Stimulated activated CD8-positive, alpha-beta memory T cell treated with anti-CD3 and anti-CD28 coated beads, Interleukin-12 subunit alpha, Interleukin-12 subunit beta, amount 100 ng/mL, for 4 hours (primary cell): ENCODE measurements at places on chromosomes 1 and 21.

DNA sequence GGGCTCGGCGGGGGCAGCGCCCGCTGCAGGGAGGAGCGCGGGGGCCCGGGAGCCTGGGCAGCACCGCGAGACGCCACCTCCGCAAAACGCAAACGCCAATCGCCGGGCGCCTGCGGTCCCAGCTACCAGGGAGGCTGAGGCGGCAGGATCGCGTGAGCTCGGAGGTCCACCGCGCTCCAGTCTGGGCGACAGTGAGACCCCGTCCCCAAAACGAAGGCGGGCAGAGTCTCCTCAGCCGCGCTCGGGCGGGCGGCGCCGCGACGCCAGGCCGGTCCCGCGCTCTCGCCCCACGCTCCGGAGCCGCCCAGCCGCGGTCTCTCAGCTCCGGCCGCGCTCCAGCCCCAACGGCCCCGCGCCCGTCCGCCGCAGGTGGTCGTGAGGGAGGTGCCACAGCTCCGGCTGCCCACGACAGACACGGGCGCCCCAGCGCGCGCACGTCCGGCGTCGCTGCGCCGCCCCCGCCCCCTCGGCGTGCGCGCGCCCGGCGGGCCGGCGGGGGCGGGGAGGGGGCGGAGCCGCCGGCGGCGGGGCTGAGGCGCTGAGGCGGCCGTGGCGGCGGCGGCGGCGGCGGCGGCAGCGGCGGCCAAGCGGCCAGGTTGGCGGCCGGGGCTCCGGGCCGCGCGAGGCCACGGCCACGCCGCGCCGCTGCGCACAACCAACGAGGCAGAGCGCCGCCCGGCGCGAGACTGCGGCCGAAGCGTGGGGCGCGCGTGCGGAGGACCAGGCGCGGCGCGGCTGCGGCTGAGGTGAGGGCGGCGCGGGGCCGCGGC, at the start of gene ADARB1:
Gene ADARB1, plus strand, starts transcription at position 533 of the 770 bp plus-strand sequence. CDS start 97,077 bp downstream, outside the sequence.
- DNase-seq: peak; percentile 55

DNA sequence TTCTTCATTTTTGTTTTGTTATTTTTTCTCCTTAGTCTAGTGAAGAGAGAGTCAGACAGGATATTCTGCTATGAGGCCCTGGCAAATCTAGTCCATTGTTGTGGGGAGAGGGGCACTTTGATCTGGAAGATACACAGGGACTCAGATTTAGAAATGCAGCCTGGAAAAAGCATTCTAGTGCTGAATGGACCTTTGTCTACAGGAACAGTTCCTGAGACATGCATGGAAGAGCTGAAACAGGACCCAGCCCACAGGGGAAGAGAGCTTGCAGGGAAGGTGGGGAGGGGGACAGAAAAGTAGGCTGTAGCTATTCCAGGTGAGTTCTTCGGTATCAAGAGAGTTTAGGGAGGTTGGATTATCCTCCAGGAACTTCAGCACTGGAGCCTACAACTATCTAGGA, 98.5 kb downstream of the AKT3 start:
- no peak for DNase-seq

GRCh38 chr1:182957902-182958395, 5.0 kb upstream of the SHCBP1L start:
- DNase-seq: no peak

GRCh38 chr1:104132382-104132973, 382.8 kb downstream of the AMY1C start:
- DNase-seq: no peak

DNA sequence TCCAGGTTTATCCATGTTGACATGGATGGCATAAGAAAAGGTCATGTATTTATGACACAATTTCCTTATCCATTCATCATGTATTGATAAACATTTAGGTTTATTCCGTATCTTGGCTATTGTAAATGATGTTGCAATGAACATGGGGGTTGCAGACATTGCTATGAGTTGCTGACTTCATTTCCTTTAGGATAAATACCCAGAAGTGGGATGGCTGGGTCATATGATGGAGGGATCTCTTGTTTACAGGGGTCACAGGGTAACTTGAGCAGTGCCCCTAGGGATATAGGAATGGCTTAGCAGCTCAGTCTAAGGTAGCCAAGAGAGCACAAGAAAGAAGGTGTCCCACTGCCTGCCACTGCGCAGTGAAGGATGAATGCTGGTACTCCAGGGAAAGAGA, 229.6 kb upstream of the COA6 start:
- DNase-seq: no peak

DNA sequence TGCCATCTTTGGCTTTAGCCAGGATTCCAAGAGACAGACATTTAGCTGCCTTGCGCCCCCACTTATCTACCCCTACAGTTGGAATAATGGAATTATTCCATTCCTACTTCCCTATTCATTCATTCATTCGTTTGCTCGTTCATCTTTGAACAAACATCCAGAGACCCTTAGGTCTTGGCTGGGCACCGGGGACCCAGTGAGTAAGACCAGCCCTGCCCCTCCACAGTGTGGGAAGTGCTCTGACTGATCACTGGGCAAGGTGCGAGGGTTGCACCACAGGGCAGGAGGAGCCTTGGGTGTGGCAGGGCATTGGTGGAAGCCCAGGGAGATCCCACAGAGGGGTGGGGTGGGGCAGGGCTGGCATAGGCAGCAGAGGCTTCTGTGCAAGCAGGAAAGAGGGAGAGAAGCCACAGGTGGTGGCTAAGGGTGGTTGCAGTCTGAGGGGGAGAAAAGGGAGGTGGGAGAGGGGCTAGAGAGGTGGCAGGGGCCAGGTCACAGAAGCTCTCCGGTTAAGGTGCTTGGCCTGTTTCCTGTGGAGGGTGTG, 35.0 kb upstream of the TMEM61 start:
- no peak for DNase-seq

GRCh38 chr1:114558544-114558943, 22.9 kb downstream of the BCAS2 start:
- no peak for DNase-seq

DNA sequence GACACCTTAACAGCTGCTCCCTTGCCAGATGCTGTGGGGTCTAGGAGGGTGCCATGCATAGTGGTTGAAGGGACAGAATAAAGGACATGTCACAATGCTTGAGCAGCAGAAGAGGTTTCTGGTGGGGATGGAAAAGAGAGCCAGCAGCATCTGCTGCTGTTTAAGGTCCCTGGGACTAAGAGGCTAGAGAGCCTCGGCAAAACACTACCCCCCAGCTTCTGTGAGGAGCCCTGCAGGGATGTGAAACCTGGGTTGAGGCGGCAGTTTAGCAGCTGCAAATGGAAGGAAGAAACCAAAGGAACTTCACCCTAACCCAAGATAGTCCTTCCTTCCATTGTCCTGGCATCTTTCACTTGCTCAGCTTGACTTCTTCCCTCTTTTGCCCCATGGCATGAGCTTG, 39.4 kb downstream of the PLXNA2 start:
- no peak for DNase-seq

DNA sequence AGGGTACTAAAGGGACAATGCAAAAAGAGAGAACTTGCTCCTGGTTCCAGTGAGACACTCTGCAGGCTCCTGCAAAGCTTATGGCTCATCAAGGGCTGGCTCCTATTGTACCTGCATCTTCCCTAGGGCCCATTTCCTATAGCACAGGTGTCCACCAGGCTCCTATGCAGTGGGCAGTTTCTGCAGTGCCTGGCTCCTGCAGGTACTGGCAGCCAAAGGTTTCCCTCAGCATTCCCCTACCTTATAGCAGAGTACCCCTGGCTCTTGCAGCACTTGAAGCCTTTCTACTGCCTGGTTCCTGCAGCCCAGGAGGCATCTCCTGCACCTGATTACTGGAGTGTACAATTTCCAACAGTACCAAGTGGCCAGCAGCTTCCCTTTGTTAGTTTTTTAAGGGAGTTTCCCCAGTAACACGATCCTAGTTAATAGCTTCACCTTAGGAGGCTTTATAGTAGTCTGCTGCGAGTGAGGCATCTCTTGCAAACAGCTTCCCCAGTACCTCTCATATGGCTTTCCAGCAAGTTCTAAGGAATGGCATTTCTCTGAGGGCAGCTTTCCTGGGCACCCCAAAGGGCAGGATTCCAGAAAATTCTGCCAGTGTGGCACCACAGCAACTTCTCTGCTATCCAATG, 141.7 kb downstream of the DENND1B start:
- DNase-seq: no peak

- no peak for DNase-seq
Measured at GRCh38 chr1:72322910-72323309, 40.6 kb upstream of the NEGR1 start.

GRCh38 chr1:118878661-118879060, 109.5 kb downstream of the TBX15 start:
- no peak for DNase-seq

DNA sequence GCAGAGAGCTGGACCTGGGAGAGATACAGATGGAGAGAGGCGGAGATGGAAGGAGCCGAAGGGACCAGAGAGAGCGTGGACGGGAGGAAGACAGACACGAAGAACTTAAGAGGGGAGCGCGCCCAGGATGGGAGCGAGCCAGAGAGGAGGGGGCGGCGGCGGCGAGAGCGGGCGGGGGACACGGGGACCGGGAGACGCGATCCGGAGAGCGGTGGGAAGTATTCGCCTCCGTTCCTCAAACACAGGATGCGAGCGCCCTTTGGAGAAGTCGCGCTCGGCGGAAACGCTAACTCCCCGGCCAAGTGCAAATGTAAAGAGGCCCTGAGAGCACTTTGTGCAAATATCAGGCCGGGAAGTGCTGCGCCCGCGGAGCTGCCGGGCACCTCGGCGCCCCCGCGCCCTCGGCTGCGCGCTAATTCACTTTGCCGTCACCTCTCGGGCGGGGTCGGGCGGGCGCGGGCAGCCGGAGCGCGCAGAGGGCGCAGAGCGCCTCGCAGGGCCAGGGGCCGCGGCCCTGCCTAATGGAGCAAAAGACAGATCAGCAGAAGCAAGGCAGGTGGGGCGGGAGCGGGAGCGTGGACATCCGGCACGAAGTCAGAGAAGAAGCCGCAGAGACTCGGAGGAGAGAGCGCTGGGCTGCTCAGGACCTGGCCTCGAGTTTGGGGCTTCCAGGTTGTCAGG, 281.2 kb downstream of the RRAGC start:
- no peak for DNase-seq

GRCh38 chr1:42784946-42785693, at the start of gene TMEM269:
Gene TMEM269, plus strand, starts transcription at chr1:42784991. Its CDS starts 4,903 bp downstream, at chr1:42789894.
- DNase-seq: peak; percentile 14

GRCh38 chr21:42843056-42843455, 36.3 kb downstream of the WDR4 start:
- no peak for DNase-seq

DNA sequence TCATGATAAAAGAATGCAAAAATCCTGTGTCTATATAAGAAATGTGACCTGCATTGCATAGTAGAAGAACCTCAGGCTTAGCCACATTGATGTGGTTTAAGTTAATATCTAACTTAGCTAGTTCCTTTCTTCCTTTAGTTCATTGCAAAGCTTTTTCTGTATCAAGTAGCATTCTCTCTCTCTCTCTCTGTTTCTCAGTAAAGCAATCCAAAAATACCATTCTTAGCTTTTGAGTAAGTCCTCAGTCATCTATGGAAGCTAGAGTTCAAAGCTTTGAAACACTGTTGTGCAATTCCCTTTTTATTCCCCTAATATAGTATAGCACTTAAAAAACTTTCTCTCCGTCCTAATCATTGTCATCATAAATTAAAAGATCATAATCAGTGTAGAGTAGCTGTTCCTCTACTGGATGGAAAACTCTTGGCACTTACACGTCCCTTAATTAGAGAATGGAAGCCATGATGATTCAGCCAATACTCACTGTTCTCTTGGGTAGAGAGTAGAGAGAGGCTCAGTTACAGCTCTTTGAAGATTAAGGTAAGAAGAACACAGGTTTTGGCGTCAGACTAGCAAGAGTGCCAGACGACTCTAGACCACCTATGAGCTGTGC, 350.3 kb upstream of the LYPLAL1 start:
- DNase-seq: no peak

DNA sequence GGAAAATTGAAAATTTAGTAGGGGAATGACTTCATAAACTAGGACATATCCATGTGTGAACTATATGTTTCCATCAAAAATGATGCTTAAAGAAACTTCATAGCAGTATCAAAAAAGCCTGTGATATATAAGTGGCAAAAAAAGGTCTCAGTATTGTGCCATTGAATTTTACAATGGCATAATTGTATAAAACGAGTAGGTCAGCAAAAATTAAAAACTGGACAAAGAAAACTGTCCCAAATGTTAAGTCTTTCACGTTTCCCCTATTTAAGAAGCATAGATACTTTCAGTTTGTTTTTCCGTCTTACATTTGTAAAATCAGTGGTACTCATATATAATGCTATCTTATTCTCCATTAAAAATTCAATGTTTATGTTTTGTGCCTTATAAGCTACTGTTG, 43.2 kb downstream of the LRRC8B start:
- no peak for DNase-seq

GRCh38 chr1:198846556-198846955, 207.7 kb downstream of the PTPRC start:
- no peak for DNase-seq

DNA sequence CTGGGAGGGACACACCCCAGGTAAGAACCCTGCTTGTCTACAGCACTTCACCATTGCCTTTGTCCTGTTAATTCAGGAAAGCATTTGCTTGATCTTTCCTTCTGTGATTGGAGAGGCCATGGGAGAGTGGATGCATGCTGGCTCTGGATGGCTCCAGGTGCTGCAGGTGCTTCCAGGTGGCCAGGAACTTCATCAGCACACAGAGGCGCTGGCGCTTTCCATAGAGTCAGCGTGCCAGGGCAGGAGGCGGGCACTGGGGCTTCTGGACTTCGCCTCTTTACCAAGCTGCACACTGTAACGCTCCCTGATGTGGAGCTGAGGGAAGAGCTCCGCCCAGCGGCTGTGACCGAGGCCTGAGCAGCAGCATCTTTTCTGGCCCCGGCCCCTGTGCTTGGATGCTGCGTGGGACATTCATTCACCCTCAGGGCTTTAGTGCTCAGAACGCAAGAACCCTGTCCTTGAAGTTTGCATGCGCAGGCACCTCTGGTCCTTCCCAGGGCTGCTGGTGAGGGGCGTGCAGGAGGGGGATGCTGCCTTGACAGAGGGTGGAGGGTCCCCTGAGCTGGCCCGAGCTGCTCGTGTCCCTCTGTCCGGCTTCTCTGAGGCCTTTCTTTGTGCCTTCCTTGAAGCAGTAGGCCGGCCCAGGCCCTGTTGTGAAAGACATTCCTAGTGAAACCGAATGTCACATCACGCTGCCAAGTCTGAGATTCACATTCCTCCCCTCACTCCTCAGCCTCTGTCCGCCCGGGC, 1.6 kb upstream of the MX2 start:
- no peak for DNase-seq

GRCh38 chr1:56644919-56645676, at the start of gene PRKAA2:
Gene PRKAA2, plus strand, starts transcription at chr1:56645314. Its CDS starts 74 bp downstream, at chr1:56645388.
- DNase-seq: no peak

DNA sequence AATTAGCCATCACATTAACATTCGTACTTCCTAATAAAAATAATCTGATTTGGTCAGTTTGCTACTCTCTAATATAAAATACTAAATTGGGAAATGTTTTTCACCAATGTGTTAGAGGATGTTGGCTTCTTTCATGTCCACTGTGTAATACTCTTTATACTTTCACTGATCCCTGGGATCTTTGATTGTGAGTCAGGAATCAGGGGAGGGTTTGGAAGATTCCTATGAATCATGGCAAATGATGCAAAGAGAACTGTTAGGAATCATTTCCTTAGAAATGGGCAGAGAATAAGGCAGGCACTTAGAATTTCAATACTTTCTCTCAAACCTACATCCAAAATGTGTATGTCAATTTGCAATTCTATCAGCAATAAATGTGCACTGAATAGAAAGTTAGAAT, 31.0 kb downstream of the KRTAP24-1 start:
- no peak for DNase-seq
